Skin of body (tissue), 3 donors: ENCODE measurements at places on chromosomes 2 and 18. TPM values are rescaled to one million over a fixed set of nuclear protein-coding genes. Genes with fewer than 3 reads are reported as not detected.

GRCh38 chr2:48313036-48313877, 216.7 kb upstream of the STON1 start:
- no peak for DNase-seq

DNA sequence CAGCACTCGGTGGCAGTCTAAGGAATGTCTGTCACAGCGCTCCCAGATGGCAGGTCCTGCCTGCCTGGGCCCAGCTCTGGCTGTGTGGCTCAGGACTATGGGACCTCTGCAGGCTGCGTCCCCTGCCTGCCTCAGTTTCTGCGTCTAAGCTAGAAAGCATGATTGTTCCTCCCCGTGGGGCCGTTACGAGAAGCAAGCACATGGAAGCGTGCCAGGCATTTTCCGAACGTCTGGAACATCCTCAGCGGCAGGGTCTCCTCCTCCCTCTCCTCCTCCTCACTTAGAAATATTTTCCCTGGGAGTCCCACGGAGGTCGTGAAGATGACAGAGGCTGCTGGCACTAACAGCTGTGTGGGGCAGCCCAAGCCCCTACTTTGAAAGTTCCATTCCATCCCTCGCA, 43.3 kb downstream of the LRRFIP1 start:
- DNase-seq: peak; percentile 70

DNA sequence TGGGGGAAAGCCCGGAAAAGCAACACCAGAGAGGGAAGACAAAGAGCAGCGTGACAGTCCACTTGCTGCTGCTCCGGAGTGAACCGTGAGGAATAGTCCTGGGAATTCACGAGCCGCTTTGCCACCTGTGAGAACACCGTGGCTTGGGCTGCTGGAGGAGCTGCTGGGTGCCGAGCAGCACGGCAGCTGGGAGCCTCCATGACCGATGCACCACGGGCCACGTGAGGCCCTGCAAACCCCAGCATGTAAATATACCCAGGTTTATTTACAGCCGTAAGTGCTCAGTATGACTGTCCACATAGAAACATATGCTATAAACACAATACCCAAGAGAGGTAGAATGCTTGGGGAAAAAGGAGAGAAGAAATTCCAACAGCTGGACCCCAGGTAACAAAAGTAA, 65.1 kb downstream of the SMIM21 start:
- no peak for DNase-seq

ST8SIA3 gene
- not detected for total RNA-seq

MTLN gene
- total RNA-seq: 32.0 TPM

WDR75 gene
- total RNA-seq: 67.0 TPM
